ENCODE measurements at places on chromosomes 2 and 18.

DNA sequence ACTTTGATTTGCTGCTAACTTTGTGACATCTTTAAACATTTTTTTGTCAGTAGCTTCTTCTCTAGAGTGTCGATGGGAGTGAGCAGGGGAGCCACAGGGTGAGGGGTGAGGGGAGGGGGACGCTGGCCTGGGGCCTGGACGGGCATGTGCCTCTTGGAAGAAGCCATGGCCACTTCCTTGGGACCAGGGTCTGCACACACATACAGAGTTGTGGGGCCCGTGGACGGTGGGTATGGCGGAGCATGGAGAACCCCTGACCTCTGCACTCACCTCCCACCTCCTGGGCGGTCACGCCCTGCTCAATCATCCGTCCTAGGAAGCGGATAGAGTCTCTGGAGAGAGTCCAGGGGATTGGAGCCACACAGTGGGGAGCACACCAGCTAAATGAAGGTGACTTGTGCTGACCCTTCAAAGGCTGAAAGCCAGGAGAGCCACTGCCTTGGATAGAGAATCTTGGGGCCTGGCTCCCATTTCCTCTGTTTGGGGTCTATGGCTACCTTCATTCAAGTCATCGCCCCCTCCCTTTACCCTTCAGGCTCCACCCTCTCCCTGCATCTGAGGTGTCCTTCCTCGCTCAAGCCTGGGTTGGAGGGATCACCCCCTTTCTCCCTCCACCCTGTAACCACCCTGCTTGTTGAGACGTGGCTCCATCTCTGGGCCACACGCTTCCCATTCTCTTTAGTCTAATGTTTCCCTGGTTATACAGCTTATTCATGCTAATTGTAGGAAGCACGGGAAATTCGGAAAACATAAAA is 63.9 kb upstream of the HAAO start:
- DNase-seq, result no peak

GRCh38 chr2:175282300-175282699 is 100.8 kb upstream of the ATP5MC3 start:
- DNase-seq, result peak; percentile 2

DNA sequence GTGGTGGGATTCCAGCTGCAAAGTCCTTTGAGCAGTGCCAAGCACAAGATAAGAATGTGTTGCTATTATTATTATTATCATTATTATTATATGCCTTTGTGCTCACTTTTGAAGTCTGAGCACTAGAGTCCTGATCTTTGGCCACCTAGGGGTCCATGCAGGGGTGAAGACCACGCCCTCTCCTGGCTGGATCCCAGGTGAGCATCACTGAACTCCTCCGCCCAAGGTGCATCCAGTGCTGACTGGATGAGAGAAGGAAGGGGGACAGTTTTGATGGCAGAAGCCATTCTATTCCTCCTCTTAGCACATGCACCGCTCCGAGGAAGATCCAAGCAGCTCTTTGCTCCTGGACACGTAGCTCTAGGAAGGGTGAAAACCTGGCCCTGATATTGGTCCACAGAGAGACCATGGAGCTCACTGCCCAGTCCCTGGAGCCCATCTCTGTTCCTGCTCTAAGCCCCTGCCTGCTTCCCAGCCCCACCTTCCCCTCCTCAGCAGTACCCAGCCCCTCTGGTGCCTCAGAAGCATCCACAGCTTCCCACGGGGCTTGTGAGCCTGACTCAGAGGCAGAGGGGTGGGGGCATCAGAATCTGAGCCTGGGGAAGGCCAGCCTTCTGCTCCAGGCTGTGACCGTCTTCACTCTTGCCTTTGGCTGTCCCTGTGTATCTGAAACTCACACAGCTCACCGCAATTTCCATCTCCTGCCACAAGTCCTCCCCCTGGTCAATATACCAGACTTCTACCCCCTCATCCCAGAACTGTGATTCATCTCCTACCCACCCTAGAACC is 45.4 kb downstream of the MCFD2 start:
- no peak for DNase-seq

DNA sequence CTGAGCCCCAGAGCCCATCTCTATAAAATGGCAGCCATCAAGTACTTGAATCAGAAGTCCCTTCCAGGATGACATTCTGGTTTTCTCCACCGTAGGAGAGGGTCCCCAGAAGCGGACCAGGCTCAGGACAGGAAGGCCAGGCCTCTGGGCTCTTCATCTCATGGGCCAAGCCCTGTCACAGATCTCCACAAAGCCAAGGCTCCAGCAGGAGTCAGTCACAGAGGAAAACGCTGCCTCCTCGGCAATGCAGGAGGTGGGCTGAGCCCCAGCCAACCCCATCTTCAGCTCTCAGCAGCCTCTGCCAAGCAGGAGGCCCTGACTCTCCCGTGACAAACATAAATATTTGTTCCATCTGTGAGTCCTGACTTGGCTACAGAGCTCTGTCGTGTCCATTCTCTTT is 39.4 kb upstream of the GPAT2 start:
- DNase-seq, result no peak

DNA sequence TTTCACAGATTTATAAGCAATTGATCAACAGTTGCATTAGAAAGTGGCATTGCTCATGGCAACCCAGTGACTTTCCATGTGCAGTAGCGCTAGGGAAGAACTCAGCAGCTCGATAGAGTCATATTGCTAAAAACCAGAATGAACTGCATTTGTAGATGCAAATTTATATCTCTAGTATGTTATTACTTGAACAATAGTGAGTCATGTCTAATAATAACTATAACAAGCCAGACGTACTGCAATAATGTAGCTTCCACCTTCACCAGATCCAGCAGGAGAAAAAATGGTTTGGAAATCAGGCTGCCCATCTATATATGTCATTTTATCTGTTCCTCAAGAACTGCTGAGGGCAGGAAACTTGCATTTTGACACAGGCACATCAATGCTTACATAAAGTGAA is 66.5 kb upstream of the FIGN start:
- no peak for DNase-seq

DNA sequence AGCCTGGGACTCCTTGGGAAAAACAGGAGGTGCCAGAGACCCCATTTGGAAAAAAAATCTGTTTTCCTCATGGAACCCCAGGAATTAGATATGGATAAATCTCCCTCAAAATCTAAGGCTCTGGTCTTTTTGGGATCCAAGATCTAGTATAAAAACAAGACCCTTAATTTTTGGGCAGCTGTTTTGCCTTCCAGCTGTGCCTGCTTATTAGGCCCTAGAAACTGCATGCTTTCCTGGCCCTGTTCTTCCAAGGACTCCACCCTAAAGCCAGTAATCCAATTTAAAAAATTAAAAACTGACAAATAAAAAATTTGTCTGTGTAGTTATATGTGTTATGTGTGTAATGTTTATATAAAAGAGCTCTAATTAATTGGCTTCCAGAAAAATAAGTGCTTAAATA is 274.6 kb downstream of the STK39 start:
- no peak for DNase-seq

GRCh38 chr18:37524498-37525261 is 40.9 kb downstream of the CELF4 start:
- DNase-seq, result no peak

GRCh38 chr2:215727507-215728503 is 285.5 kb downstream of the MREG start:
- no peak for DNase-seq

DNA sequence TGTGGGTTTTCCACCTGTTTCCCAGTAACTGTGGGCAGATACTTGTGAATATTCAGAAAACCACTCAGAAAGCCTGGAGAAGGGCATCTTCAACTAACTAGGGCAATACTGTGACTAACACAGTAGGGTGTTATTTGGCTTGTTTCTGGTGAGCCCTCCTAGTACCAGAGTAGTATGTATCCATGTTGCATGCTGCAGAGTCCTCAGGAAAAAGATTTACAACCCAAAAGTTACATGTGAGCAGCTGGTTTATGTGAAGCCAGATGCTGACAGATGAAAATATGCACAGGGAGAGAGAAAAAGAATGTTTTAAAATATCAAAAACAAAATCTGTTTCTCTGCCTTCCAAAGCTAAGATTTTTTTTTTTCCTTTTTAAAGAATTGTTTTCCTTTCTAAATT is 333.2 kb upstream of the UBE2E3 start:
- no peak for DNase-seq

DNA sequence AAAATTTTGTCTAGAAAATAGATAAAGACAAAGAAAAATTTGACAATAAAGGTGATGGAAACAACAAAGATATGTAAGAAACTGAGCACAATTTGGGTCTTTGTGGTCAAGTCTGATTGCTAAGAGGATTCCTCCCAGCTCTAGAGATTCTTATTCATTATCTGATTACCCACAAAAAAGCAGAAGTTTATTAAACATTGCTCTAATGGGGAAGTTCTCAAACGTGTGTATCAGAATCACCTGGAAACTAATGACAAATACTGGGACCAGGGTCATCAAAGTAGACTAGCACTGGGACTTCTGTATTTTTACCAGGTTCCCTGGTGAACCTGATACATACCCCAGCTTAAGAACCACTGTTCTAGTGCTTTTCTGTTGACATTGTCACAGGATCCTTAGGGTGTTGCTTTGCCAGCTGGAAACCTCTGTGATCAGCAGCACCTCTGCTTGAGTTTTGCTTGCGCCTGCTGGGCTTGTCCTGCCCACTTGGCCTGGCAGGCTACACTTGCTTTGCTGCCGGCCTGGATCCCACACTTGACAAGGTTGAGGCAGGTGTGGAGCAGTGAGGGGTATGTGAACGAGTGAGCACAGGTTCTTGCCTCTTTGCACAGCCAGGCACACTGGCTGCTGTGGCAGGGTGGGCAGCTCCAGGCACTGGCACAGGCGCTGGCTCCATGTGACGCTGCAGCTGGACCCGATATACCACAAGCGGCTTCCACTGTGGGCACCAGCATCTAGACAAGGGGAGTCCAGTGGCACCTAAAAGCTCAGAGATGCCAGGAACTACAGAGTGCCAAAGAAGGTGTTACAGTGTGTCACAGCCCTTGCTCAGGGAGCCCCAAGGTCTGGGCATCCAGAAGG is 6.2 kb upstream of the GORASP2 start:
- DNase-seq, result no peak

- no peak for DNase-seq
Observed at GRCh38 chr2:121705390-121705789, 31.3 kb downstream of the NIFK start.

GRCh38 chr18:65343571-65343970 is 407.2 kb upstream of the CDH7 start:
- no peak for DNase-seq

DNA sequence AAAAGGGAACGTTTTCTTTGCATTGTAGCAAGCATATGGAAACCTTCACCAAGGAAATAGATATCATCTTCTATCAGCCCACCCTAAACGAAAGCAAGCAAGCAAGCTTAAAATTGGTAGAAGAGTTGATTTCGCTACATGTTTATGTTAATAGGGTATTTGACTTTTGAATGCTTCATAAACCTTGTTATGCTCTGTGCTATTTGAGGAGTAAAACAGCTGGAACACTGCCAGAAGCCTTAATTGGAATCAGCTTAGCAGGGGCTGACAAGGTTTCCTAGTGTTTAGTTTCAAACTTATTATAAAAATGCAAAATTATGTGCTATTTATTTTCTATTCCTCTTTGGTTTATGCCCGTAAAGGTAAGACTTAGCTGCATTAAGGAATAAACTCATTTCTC is 70.6 kb upstream of the LINC00305 start:
- DNase-seq, result no peak

DNA sequence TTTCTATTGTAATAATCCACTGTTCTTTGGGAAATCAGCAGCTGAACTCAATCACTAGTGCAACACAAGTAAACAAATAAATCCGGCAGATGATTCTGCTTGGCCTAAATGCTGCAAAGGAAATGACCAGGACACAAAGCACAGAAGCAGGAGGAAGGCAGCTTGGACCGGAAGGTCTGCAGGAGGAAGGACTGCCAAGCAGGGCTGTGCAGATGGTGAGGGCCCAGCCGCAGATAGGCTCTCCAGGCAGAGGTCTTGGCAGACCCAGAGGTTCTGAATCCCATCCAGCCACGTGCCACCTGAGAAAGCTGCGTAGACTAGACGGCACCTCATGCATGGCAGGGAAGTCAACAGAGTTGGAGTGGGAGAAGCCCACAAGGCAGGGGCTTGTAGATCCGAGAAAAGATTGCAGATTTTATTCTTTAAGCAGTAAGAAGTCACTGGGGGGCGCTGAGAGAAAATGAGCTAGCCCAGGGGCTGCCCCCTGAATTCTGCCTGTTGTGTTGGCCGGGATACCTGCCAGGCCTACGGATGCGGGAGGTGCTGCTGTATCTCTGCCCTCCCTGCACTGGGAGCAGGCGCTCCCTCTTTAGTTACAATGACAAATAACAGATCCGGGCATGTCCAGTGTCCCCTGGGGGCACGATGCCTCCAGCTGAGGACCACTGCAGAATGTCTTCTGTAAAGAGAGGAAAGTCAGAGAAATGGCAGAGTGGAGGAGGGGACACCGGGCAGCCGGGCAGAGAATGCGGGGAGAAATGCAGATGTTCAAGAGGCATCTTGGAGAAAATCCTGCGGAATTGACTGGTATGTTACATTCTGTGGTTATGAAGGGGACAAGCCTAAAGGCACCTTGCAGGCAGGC is 153.5 kb downstream of the PXDN start:
- no peak for DNase-seq

DNA sequence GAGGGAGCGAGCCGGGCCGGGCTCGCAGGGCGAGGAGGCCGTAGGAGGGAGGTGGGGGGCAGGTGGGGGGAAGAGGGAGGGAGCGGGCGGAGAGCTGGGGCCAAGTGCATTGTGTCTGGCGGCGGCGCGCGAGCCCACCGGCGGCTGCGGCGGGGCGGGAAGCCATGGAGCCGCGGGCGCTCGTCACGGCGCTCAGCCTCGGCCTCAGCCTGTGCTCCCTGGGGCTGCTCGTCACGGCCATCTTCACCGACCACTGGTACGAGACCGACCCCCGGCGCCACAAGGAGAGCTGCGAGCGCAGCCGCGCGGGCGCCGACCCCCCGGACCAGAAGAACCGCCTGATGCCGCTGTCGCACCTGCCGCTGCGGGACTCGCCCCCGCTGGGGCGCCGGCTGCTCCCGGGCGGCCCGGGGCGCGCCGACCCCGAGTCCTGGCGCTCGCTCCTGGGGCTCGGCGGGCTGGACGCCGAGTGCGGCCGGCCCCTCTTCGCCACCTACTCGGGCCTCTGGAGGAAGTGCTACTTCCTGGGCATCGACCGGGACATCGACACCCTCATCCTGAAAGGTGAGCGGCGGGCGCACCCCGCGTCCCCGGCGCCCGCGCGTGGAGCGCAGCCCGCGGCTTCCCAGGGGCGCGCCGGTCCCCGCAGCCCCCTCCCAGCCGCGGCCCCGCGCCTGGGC is at the start of gene TMEM178A:
Gene TMEM178A, plus strand, starts transcription at position 107 of the 680 bp plus-strand sequence. Its CDS starts 58 bp downstream, at position 165.
- DNase-seq, result no peak

- no peak for DNase-seq
Observed at GRCh38 chr2:136444323-136444722, 321.0 kb upstream of the THSD7B start.
